ENCODE measurements at places on chromosomes 12 and 14. TPM values are rescaled to one million over a fixed set of nuclear protein-coding genes. Genes with fewer than 3 reads are reported as not detected.

Gene RAB15
- 0.83 TPM for total RNA-seq

DNA sequence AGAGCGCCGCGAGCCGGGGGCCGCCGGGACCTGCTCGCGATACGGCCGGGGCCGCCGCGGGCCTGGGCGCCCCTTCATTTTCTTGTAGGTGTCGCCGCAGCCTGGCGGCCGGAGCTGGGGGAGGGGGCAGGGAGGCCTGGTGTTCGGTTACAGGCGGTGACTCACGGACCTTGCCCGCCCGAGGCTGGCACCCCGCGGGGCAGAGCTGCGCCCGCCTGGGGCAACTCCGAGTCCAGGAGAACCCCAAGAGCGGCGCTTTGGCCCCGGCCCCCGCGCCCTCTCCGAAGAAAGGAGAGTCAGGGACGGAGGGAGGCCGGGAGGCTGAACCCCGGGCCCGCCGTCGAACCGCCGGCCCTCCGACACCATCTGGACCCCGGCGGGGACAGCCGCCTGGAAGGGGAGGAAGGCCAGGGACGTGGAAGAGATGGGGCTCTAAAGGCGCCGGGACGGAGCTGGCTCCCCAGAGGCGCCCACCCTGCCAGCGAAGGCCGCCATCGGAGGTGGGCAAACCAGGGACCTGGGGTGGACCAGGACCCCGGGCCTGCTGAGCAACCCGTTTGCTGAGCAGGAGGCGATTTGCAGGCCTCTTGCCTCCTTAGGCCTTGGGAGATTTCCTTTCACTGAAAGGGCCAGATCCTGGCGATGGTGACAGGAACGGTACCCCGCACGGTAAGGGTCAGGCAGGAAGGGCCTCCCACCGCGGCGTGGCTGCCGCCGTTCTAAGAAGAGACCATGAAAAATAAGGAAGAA lies 843 bp upstream of the NUAK1 start:
- peak overlapping the region; percentile 86 for H3K4me3 ChIP-seq
- peak; percentile 79 for DNase-seq
- no peaks in the 10 kb centered on the region for H3K36me3 ChIP-seq
- H3K27ac ChIP-seq: peak overlapping the region; percentile 95
- peaks cover 13% of the 10 kb centered on the region for H3K4me1 ChIP-seq

Gene FAM186B
- 1.5 TPM for total RNA-seq

DNA sequence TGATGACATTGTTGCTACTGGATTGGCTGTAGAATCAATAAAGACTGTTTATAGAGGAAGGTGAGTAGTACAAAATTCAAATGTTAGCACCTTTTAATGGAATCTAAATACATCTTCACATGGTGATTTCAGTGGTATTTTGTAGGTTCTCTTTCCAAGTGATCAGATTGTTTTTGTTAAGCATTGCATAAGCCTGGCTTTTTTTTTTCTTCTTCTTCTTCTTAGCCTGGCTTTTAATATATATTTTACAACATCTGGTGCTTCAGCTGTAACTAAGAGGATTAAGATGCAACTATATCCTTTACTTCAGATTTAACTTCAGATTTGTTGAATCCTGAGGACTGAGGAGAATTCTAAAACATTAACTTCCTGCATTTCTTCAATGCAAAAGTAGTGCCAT lies 57.3 kb upstream of the ATF1 start:
- DNase-seq: no peak
- no peaks in the 10 kb centered on the region for H3K36me3 ChIP-seq
- no peak overlapping the region for H3K27ac ChIP-seq
- no peaks in the 10 kb centered on the region for H3K27me3 ChIP-seq

GRCh38 chr12:48023386-48023785 lies 19.1 kb upstream of the COL2A1 start:
- no peak for DNase-seq
- H3K27me3 ChIP-seq: no peaks in the 10 kb centered on the region
- H3K36me3 ChIP-seq: no peaks in the 10 kb centered on the region
- no peak overlapping the region for H3K4me3 ChIP-seq

Gene PRPH
- 0.28 TPM for total RNA-seq

GRCh38 chr12:89314060-89314761 lies 38.1 kb downstream of the DUSP6 start:
- DNase-seq: no peak
- H3K4me3 ChIP-seq: no peak overlapping the region
- H3K36me3 ChIP-seq: no peaks in the 10 kb centered on the region
- H3K27ac ChIP-seq: no peak overlapping the region

Gene LRRC10
- not detected for total RNA-seq

Measured in ovary (tissue), 10 donors.